ENCODE measurements at places on chromosomes 7 and 10.

GRCh38 chr7:102973096-102973802 is 60.4 kb downstream of the LRRC17 start:
- DNase-seq, result no peak

DNA sequence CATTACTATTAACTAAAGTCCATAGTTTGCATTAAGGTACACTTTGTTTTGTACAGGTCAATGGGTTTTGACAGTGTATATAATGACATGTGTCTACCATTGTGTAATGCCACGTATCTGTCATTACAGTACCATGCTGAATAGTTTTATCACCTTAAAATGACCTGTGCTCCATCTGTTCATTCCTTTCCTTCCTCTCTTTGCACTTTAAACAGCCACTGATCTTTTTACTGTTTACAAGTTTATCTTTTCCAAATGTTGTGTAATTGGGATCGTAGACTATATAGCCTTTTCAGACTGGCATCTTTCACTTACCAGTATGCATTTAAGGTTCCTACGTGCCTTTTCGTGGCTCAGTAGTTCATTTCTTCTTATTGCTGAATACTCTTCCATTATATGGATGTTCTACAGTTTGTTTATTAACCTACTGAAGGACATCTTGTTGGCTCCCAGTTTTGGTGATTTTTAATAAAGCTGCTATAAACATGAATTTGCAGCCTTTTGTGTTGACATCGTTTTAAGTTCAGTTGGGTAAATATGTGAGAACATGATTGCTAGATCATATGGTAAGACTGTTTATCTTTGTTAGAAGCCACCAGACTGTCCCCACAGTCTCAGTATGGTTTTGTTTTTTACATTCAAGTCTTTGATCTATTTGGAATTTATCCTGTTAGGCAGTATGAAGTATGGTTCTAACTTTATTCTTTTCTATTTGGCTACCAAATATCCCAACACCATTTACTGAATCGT is 24.7 kb downstream of the STAM start:
- DNase-seq, result no peak

GRCh38 chr10:77500754-77501151 is 136.9 kb downstream of the KCNMA1 start:
- DNase-seq, result no peak

DNA sequence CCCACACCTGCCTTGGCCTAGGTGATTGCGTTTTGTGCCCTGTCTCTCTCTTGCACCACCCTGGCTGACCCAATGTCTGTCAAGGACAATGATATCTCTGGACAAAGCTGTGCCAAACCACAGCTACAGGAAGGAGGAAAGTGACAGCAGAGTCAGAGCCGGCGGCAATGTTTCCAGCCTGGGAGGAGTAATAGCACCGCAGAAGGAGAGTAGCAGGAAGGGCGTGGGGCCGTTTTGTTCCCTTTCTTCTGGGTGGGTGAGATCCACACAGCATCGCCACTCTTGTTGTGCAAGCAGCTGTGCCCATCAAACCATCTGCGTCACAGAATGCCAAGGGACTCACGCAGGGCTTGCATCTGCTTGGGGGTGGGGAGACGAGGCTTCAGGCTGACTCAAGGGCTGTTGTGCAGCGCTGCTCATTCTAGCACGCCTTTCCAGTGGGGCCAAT is 341.6 kb upstream of the AUTS2 start:
- DNase-seq, result no peak

DNA sequence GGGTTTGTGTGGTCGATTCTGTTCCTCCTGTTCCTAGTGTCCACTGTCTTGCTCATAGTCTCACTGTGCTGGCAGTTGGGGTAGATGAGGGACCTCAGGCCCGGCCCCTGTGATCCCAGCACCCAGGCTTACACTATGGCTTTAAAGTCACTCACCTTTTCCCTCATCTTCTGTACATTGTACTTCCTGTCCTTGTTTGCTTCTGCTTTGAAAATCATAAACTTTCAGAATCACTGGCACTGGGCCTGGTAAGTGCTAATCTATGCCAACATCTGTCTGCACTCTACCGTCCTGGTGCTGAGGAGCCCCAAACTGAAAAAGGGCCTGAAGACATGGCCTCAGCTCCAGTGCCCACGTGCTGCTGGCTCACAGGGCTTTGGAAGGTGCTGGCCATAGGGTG is 5.7 kb upstream of the TAS2R60 start:
- no peak for DNase-seq

Data from naive thymus-derived CD8-positive, alpha-beta T cell (primary cell).